ENCODE measurements at places on chromosomes 3 and 15. TPM values are rescaled to one million over a fixed set of nuclear protein-coding genes. Genes with fewer than 3 reads are reported as not detected.
A peak's percentile ranks its signal among the peaks of the same experiment; 100 is the strongest.

- no peak overlapping the region for H3K27ac ChIP-seq
- no peak overlapping the region for H3K4me3 ChIP-seq
- no peaks in the 10 kb centered on the region for H3K4me1 ChIP-seq
Observed at GRCh38 chr15:59315914-59316451, 56.7 kb downstream of the MYO1E start.

- no peak for DNase-seq
- H3K27me3 ChIP-seq: no peaks in the 10 kb centered on the region
- no peak overlapping the region for H3K4me3 ChIP-seq
- H3K27ac ChIP-seq: no peak overlapping the region
- H3K36me3 ChIP-seq: no peaks in the 10 kb centered on the region
Observed at GRCh38 chr3:70829092-70829491, 516.7 kb upstream of the MDFIC2 start.

- H3K36me3 ChIP-seq: no peaks in the 10 kb centered on the region
- DNase-seq: no peak
- H3K27me3 ChIP-seq: no peaks in the 10 kb centered on the region
- peaks cover 19% of the 10 kb centered on the region for H3K4me1 ChIP-seq
- H3K4me3 ChIP-seq: no peak overlapping the region
- no peak overlapping the region for H3K27ac ChIP-seq
Observed at GRCh38 chr15:70672081-70672480, 91.3 kb downstream of the UACA start.

GRCh38 chr3:41369838-41370237, 170.5 kb downstream of the CTNNB1 start:
- H3K36me3 ChIP-seq: no peaks in the 10 kb centered on the region
- no peaks in the 10 kb centered on the region for H3K27me3 ChIP-seq
- no peak overlapping the region for H3K4me3 ChIP-seq

DNA sequence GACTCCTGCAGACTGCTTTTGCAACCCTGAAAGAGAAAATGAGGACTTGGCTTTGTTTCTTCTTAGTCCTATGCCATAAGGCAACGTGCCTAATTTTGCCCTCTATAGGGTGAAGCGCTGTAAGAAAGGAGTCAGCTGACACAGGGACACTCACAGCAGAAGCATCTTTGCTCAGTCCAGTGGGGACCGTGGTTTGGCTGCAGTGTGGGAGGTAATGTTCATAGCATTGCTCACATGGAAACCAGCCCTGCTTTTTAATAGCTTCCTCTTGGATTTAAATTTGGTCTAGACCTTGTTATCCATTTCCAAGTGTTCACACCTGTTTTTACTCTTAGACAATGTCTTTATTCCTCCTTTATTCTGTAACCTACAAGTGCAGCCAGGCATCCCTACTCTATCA, 1032.1 kb downstream of the NTRK3 start:
- no peak overlapping the region for H3K4me3 ChIP-seq
- H3K36me3 ChIP-seq: no peaks in the 10 kb centered on the region
- no peaks in the 10 kb centered on the region for H3K4me1 ChIP-seq
- no peaks in the 10 kb centered on the region for H3K27me3 ChIP-seq

DNA sequence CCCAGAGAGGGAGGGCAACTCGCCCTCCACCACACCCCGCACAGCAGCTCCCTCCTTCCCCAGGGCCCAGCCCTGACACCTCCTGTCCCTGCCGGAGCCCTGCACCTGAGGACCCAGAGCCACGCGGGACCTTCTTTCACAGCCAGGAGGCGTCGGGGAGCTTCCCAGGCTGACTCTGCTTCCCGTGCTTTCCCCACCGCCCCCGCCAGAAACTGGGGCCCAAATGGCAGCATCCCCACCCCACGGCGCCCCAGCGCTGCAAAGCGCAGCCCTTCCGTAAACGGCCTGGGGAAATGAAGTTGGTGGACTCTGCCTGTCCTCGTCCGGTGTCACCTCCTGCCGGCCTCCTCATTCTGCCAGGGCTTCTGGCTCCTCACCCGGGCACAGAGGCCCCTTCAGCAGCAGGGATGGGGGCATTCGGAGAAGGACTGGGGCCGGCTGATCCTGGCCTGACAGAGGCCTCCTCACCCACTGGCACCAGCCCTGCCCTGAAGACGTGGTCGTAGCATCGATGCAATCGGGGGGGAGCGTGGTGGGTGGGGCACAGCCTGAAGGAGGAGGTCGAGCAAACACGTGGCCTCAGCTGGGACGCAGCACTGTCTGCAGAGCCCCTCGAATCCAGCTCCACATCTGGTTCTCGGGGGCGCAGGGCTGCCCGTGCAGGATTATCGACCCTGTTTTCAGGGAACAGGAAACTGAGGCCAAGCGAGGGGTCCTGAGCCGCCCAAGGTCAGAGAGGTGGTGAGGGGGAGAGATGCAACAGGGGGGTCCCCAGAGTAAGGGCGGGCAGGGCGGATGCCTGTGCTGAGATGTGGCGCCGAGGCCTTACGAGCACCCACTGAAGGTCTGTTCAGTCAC, 235.4 kb downstream of the XXYLT1 start:
- H3K4me3 ChIP-seq: no peak overlapping the region
- H3K27me3 ChIP-seq: no peaks in the 10 kb centered on the region
- no peaks in the 10 kb centered on the region for H3K4me1 ChIP-seq
- H3K36me3 ChIP-seq: no peaks in the 10 kb centered on the region

DNA sequence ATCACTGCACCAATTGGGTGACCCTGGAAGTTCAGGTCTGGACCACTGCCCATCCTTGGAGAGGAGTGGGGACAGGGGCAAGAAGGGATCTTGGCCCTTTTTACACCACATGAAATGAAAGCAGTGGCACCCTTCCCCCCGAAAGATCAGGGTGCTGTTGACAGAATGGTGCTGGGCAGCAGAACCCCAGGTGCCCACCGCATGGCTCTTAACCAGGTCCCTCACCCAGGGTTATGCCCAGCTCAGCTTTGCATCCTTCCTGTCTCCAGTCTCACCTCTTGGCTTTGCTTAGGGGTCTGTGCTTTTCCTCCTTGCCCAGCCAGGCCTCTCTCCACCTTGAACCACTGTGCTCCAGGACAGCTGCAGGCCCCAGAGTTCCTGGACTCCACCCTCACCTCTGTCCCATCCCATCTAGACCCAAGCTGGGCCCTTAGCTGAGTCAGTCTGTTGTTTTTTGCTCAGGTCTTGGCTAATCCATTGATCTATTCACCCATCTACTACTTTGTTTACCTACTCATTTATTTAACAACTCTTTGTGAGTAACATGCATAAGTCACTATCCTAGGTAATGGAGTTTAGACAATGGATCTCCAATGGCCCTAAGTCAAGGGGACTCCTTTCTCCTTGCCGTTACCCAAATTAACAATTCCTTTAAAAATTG, 77.1 kb upstream of the PRR23E start:
- no peak overlapping the region for H3K4me3 ChIP-seq
- no peak for DNase-seq
- H3K4me1 ChIP-seq: no peaks in the 10 kb centered on the region

DNA sequence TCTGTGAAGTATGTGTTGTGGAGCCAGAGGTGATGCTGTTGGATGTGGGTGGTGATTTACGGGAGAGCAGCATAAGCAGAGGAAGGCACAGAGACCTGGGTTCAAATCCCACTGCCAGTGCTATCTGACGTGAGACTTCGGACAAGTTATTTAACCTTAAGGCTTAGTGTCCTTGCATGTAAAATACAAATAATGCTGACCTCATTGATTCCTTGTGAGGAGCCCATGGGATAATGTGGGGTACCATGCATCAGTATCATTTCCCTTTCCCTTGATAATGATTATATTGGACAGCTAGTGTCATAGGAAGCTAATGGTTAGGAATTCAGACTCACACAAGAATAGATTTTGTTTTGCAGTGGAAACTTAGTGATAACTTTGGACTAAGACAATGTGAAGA, 141.6 kb downstream of the SLCO3A1 start:
- peaks cover 7% of the 10 kb centered on the region for H3K4me1 ChIP-seq
- no peak overlapping the region for H3K4me3 ChIP-seq
- H3K36me3 ChIP-seq: no peaks in the 10 kb centered on the region
- no peaks in the 10 kb centered on the region for H3K27me3 ChIP-seq
- no peak for DNase-seq

DNA sequence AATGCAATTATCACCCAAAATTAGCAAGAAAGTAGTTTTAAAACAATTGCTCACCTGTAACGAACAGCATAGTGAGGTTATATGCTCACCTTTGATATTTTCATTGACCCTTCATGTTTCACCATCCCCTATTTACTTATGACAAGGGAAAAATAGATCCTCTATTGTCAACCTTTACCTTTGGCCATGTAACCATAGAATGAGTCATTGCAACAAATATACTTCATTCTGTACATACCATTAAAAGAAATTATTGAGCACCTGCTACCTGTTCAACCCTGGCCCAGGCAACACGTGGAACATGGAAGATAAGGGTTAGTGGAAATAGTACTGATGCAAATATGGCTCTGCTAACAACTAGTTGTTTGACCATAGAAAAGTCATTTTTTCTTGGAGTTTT, 20.2 kb downstream of the LSAMP start:
- H3K27me3 ChIP-seq: no peaks in the 10 kb centered on the region
- no peaks in the 10 kb centered on the region for H3K4me1 ChIP-seq
- H3K27ac ChIP-seq: no peak overlapping the region
- no peak overlapping the region for H3K4me3 ChIP-seq
- DNase-seq: no peak

GRCh38 chr3:18591120-18591519, 166.0 kb upstream of the SATB1 start:
- no peaks in the 10 kb centered on the region for H3K4me1 ChIP-seq
- H3K4me3 ChIP-seq: no peak overlapping the region
- H3K27me3 ChIP-seq: no peaks in the 10 kb centered on the region
- no peaks in the 10 kb centered on the region for H3K36me3 ChIP-seq
- DNase-seq: no peak
- no peak overlapping the region for H3K27ac ChIP-seq

DNA sequence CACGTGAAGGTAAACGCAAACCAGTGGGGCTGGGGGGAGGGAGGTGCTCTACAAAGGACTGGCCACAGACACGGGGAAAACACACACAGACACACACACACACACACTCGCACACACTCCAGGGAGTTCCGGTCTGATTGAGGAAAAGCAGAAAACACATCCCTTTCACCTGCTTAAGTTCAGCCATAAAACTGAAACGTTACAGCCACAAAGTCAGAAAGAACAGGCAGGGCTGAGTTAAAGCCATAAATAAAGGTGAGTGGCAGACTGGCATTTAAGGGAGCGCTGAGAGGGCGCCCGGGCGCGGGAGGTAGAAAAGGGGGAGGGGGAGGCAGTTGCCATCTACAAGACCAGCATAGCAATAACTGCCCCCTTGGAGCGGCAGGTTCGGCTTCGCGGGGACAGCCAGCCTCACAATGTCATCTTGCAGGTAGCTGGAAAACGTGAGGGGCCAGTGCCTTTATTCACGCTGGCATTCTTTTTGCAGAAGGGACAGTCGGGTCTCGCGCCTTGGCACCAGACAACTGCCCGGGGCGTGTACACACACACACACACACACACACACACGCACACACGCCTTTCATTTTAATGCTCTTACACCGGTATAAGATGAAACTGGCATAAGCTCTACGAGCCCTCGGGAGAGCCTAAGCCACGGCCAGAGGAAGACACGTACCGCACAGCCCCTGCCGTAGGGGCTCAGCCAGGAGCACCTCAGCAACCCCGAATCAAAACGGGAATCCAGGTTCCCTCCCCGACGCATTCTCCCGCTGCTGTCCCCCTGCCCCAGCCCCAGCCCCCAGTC, 866 bp downstream of the TNIK start:
- H3K27ac ChIP-seq: peak overlapping the region; percentile 81
- H3K4me3 ChIP-seq: peak overlapping the region; percentile 87
- peaks cover 15% of the 10 kb centered on the region for H3K4me1 ChIP-seq
- no peaks in the 10 kb centered on the region for H3K27me3 ChIP-seq

- H3K4me3 ChIP-seq: no peak overlapping the region
- no peaks in the 10 kb centered on the region for H3K27me3 ChIP-seq
- DNase-seq: no peak
- no peak overlapping the region for H3K27ac ChIP-seq
- no peaks in the 10 kb centered on the region for H3K36me3 ChIP-seq
- no peaks in the 10 kb centered on the region for H3K4me1 ChIP-seq
Observed at GRCh38 chr15:36080759-36081158, 498.7 kb upstream of the CDIN1 start.

DNA sequence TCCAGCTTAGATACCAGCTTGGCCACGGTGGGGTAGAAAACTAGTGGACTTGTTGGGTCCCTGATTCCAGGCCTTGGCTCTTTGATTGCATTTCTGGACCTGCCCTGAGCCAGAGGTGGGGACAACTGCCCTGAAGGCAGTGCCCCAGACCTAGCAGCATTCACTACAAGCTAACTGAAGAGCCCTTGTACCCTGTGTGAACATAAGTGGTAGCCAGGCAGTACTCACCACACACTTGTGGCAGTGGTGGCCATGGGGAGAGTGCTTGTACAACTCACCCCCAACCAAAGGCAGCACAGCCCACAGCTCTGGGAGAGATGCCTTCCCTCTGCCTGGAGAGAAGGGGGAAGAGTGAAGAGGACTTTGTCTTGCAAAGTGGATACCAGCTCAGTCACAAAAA, 177.3 kb upstream of the NAALADL2 start:
- H3K4me3 ChIP-seq: no peak overlapping the region
- H3K27ac ChIP-seq: no peak overlapping the region
- no peaks in the 10 kb centered on the region for H3K36me3 ChIP-seq
- DNase-seq: no peak
- H3K4me1 ChIP-seq: no peaks in the 10 kb centered on the region

- H3K4me1 ChIP-seq: no peaks in the 10 kb centered on the region
- no peak overlapping the region for H3K27ac ChIP-seq
- no peak for DNase-seq
- no peaks in the 10 kb centered on the region for H3K27me3 ChIP-seq
- H3K36me3 ChIP-seq: no peaks in the 10 kb centered on the region
Observed at GRCh38 chr15:89870006-89870405, 23.8 kb downstream of the AP3S2 start.

- H3K27me3 ChIP-seq: no peaks in the 10 kb centered on the region
- H3K4me1 ChIP-seq: no peaks in the 10 kb centered on the region
- DNase-seq: no peak
- no peaks in the 10 kb centered on the region for H3K36me3 ChIP-seq
- H3K27ac ChIP-seq: no peak overlapping the region
Observed at GRCh38 chr3:72004749-72005292, 219.9 kb upstream of the PROK2 start.

Gene LSAMP
- polyA plus RNA-seq: not detected

Gene THRB
- 0.05 TPM for polyA plus RNA-seq

Gene JMJD7
- polyA plus RNA-seq: 28.6 TPM

Gene KIF15
- polyA plus RNA-seq: not detected
